ENCODE measurements at places on chromosomes 3 and 15.

- no peak for DNase-seq
Observed at GRCh38 chr3:79751703-79752102, 16.1 kb downstream of the ROBO1 start.

DNA sequence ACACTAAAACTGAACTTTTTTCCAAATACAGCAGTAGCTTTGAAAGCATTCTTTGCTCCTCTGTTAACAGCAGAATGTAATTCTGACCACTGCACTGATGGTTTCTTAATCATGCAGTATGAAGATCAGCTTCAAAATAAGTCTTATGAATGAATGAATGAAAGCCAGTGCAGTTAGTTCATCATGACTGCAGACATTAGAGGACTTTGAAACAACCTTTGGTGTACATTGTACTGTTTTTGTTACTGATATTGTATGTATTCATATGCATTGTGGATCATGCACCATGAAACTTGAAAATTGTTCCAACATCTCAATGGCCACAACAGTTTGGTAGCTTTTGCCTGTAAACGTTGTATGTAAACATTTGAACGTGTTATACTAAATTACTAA, 1.3 kb upstream of the TNIK start:
- no peak for DNase-seq

GRCh38 chr3:171971919-171972514, 67.4 kb upstream of the FNDC3B start:
- DNase-seq: no peak

- DNase-seq: no peak
Observed at GRCh38 chr3:188863999-188864406, 307.8 kb upstream of the TPRG1 start.

DNA sequence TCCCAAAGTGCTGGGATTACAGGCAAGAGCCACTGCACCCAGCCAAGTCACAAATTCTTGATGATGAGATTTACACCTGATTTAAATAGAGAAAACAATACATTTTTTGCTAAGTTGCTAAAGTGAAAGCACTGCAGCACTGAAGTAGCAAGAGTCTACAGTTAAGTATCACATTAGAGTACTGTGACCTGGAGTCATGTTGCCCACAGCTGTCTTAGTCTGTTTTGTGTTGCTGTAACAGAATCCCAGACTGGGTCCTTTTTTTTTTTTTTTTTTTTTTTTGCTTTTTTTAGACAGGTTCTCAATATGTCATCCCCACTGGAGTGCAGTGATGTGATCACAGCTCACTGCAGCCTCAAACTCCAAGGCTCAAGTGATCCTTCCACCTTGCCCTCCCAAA, 23.2 kb upstream of the GNB4 start:
- DNase-seq: no peak

GRCh38 chr3:109224333-109224732, 87.8 kb downstream of the C3orf85 start:
- DNase-seq: no peak

DNA sequence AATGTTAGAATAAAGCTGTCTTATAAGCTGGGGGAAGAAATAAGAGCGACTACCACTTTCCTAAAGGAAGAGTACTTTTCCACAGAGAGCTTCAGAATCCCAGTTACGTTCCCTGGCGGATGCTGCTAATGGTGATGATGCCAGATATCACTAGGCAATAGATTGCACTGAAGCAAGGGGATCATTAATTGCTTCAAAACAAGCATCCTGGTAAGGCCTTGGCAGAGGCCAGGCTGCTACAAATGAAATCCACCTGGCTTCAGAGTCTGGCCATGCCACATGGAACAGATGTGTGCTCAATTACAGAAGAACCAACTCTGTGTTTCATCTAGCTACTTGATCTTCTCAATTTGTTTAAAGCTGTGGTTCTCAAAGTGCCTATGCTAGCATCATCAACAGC, 129.2 kb upstream of the IL12A start:
- DNase-seq: no peak

- no peak for DNase-seq
Observed at GRCh38 chr3:192830291-192831110, 87.2 kb downstream of the MB21D2 start.

DNA sequence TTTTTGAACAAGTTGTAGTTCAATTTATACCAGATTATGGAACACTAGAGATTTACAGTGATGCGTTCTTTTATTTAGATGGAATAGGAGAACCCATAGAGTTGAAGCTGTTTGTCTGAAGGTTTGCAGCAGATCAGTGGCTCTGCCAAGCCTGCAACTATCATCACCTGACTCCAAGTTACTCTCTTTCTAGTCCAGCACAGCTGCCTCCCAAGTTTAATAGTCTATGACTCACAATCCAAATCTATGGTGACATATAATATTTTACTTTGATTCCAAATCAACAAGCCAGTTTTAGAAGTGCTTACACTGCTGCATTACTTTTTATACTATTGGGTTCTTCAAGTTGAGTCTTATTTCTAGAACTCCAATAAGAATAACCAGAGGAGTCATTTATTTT, 400.4 kb downstream of the LPP start:
- DNase-seq: no peak

GRCh38 chr3:174439331-174440252, 419.5 kb upstream of the NAALADL2 start:
- DNase-seq: no peak

DNA sequence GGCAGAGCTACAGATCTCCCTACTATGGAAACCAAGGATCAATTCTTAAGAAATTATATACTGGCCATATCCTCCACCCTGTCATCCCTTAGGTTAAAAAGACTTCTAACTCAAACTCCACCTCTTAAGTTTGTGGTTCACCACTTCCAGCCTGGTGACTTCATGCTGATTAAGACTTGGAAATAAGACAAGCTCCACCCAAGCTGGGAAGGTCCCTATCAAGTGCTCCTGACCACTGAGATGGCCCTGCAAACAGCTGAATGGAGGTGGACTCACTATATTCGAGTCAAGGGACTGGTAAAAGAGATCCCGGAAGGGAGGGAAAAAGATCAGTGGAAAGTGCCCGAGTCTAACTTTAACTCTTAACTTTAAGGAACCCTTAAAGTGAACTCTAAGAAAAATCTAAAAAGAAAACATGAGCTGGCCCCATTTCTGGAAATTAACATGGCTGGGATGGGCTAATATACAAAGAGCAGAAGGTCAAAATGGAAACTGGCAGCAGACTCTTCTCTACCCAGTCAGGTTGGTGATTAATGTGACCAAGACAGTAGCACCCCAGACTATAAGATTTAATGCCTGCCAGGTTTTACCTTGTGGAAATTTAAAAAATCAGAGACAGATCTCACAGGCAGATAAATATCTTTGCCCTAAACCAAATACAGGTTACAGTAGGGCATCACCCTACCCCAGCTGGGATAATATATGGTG, 43.9 kb downstream of the PPCDC start:
- DNase-seq: no peak

DNA sequence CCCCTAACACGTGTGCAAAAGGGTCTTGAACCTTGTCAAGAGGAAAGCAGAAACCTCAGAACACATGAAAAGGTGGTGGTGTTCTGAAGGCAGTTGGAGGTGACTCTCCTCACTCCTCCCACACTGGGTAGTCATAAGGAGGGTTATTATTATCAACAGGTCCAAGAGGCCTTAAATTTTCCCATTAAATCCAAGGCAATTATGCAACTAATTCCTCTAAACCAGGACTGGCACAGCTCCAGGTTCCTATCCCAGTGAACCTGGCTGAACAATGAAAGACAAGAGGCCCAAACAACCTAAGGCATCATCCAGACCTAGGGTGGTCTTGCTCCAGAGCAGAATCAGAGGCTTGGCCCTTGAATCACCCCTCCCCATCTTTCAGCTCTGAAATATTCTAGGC, 15.0 kb downstream of the MYLK start:
- DNase-seq: no peak

- DNase-seq: no peak
Observed at GRCh38 chr15:23869396-23869795, 182.3 kb upstream of the NDN start.

GRCh38 chr3:122618614-122619013, 41.2 kb downstream of the PARP15 start:
- DNase-seq: no peak

DNA sequence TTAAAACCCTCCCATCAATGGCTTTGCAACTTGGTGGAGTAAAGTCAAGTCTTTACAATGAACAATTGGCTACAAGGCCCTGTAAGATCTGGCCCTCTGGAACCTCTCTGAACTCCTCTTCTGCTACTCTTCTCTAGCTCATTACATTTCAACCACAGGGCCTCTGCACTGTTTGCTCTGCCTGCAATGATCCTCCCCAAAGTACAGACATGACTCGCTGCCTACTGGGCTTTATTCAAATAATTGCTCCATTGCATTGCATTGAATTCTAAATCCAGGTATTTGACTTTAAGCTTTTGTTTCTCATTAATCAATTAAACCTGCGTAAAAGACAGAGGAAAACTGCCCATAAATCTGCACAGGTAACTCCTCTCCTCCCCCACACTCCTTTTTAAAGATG, 96.7 kb downstream of the CD47 start:
- DNase-seq: no peak

DNA sequence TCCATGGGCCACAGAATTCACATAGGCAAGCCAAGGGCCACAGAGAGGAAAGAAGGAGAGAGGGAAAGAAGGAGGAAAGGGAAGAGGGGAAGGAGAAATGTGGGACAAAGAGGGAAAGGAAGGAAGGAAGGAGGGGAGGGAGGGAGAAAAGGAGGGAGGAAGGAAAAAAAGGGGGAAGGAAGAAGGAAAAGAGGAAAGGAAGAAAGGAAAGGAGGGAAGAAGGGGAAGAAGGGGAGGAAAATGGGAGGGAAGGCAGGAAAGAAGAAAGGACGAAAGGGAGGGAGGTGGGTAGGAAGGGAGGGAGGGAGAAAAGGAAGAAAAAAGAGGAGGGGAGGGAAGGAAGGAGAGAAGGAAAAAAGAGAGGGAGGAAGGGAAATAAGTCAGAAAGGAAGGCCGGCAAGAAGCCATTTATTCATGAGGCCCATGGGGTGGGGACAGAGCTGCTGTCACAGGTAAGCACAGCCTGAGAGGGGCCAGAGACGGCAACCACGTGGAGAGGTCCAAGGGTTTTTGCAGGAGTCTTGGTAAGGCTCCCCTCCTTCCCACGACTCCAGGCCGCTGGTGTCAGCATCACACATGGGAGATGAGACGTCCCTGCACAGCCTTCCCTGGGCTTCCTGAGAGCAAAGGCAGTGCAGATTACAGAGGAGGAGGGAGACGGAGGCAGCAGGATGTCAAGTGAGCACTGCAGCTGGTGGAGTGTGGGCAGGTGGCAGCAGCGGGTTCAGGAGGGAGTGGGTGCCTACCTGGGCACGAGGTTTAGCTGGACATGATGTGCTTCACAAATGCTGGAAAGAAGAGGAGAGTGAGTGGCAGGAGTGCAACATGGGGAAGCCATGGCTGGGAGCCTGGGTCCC, 5.5 kb downstream of the MYL3 start:
- no peak for DNase-seq
